Right atrium auricular region (tissue), 2 donors: ENCODE measurements at places on chromosomes 3 and 15. TPM values are rescaled to one million over a fixed set of nuclear protein-coding genes. Genes with fewer than 3 reads are reported as not detected.

- no peak for DNase-seq
Observed at GRCh38 chr3:154121701-154122551, 736 bp downstream of the ARHGEF26 start.

GRCh38 chr3:130850044-130850797 is 43.7 kb upstream of the ATP2C1 start:
- DNase-seq, result no peak

Gene APBA2
- 0.48 TPM for total RNA-seq

Gene SPSB4
- 1.8 TPM for total RNA-seq

DNA sequence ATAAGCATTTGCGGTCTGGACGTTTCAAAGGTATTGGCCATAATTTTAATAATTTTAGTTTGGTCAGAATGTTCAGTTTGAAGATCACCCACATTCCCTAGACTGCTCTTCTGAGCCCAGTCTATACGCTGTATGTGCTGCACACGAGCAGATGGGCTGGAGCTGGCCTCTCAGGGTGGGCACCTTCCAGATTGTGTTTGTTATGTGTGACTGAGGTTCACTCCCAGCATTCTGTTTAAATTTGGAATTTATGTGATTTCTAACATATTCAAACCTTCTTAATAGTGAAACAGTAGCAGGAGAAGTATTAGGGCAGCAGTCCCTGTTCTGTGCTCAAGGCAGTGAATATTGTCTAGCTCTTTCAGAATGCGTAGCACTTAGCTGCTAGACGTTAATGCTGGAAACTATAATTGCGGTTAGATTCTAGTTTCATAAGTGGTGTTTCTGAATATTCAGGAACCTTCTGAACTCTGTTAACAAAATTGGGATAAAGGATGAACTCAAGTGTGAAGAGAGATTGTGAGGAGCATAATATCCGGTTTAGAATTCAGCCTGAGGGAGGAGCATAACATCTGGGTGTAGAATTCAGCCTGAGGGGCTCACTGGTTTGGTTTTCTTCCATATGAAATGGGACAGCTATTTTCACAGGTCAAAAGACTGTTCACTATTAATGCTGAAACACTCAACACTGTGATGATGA is 68.6 kb upstream of the RPL35A start:
- no peak for DNase-seq

DNA sequence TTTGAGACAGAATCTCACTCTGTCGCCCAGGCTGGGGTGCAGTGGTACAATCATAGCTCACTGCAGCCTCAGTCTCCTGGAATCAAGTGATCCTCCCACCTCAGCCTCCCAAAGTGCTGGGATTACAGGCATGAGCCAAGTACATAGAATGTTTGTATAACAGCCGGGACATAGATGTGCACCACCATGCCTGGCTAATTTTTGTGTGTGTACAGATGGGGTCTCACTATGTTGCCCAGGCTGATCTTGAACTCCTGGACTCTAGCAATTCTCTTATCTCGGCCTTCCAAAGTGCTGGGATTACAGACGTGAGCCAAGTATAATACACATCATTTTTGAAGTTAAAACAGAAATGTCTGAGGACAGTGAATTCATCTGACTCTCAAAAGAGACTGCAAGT is 93.5 kb downstream of the CORO2B start:
- DNase-seq, result no peak

Gene SPG11
- total RNA-seq, result 34.2 TPM

DNA sequence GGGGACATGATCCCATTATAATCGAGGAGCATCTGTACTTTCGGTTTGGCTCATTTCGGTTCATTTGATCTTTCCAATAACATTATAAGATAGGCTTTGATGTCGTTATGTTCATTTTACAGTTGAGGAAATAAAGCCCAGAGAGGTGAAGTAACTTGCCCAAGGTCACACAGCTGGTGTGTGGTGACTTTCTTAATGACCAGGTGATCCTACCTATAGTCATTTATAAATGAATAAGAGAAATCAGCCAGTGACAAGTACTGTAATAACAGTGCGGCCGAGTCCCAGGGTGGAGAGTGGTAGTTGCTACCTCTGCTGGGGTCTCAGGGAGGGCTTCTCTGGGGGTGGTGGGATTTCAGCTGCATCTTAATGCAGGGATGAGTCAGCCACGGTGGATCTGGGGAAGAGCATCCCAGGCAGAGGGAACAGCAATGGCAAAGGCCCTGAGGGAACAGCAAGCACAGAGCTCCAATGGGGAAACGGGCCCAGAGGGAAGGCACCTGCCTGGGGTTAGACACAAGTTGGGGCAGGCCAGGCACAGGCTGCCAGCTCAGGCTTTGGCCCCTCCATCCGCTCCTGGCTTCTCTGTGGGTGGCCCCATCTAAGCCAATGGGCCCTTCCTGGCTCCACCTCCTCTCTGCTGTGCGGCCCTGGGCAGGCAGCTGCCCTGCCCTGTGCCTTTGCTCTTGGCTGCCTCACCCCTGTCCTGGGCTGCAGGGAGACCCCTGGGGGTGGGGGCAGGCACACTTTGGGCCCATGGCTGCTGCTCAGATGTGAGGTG is 1.1 kb upstream of the FBLN2 start:
- no peak for DNase-seq

- DNase-seq, result no peak
Observed at GRCh38 chr3:162019817-162020216, 523.2 kb downstream of the OTOL1 start.

DNA sequence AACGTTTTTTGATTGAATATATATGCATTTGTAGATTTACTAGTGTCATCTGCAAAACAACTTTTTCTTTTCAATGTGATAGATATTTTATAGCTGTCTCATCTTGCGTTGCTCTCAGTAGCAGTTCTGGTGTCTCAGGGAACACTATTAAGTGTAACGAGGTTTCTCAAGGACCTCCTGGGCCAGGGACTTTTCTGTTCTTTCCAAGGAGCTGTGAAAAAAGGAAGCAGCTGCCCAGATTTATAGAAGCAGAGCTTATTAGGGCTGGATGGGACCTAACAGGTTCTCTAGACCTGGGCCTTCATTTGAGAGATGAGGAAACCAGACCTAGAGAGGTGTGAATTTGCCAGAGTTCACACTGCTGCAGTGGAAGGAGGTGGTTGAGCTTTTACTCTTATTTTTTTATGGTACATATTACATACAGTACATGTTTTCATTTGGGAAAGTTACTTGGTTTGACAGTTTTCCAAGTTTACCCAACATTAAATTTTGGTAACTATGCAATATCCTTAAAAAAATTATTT is 16.1 kb downstream of the MAP2K1 start:
- no peak for DNase-seq

DNA sequence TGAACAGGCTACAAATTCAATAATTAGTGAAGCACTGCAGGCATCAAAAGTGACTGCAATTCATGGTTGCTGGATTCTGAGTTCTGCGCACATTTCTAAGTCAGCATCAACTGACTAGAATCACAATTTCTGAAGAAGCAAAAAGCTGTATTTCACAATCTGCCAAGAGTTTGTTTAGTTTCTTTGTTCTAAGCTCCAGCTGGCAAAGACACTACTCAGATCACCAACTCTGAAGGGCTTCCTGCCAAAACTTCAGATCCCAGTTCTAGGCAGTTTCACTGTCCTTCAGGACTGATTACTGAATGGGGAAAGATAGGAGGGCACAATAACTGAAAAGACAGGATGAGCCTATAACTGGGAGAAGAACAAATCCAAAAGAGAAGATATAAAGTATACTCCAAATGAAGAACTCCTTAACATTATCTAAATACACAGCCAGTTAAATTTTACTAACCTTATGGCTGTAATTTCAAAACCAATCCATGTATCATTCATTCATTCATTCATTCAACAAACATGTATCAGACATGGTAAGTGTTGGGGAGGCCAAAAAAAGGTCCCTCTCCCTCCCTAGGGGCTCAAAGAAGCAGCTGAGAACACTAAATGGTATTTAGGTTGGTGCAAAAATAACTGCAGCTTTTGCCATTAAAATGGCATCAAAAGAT is 17.1 kb downstream of the TJP1 start:
- no peak for DNase-seq

Gene NANOGP8
- total RNA-seq, result not detected

- no peak for DNase-seq
Observed at GRCh38 chr15:64284042-64284441, 71.9 kb downstream of the CSNK1G1 start.

DNA sequence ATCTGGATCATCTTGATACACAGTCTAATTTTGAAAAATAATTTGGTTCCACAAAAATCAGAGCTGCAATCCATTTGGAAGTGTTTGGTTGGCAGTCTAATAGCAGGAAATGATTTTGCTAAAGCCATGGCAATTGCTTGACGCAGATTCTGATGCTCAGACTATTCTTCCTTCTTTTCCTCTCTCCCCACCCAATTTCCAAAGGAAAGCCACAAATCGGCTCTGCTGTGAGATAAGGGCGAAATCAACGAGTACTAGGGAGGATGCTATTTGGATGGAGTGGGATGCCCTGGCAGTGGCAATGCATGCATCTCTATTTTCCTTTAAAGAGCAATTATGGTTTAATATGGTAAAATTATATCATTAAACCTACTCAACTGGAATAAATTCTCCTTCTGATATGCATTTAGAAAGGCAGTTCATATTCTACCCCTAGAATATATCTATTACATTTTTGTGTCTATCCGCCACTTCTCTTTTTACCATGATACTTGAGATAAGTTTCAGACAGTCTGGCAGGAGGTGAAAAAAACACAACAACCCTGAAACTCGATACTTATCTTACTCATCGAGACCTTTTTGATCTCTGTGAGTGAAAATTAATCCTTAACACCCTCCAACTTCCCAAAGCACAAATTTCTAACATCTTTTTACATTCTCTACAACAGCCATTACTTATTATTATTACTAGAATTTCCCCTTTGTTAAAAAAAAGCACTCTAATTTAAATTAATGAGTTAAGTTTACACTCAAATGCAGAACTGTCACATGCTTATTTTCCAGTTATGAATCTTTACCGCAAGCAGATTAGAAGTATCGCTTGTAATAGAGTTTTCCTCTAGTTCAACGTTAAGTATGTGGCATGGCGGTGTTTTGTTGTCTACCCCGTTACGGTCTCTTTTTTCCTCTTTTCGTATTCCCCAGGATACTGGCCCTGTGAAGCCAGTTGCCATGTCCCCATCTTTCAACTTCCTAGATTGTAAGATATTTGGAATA is 433.3 kb downstream of the FOXP1 start:
- DNase-seq, result no peak

DNA sequence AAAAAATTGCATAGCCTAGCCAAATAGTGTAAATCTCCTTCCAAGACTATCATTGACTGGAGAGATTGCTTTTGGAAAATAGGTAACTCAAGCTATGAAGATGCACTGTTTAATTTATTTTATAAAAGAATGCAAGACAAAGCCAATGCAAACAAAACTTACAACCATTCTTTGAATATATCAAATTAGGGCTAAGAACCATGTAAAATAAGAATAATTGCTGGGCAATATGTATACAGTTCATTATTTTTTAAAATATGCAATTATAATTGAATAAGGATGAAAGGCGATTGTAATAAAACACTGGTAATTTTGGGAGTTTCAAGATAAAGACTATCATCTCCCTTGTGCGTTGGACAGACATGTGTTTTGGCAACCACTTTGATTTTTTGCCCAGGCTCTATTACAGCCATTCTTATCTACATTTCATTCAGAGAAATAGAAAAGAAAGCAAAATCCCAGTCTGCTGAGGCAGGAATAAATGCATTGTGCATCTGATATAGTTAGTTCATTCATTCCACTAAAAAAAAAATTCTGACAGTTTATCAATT is 242.3 kb upstream of the ROBO1 start:
- no peak for DNase-seq

Gene TOPAZ1
- not detected for total RNA-seq
